Activated naive CD4-positive, alpha-beta T cell treated with Interleukin-2 at 50 U/mL for 16 hours (primary cell): ENCODE measurements at places on chromosomes 2 and 18.

GRCh38 chr2:30259827-30260679 lies 28.7 kb downstream of the LBH start:
- no peak for DNase-seq

DNA sequence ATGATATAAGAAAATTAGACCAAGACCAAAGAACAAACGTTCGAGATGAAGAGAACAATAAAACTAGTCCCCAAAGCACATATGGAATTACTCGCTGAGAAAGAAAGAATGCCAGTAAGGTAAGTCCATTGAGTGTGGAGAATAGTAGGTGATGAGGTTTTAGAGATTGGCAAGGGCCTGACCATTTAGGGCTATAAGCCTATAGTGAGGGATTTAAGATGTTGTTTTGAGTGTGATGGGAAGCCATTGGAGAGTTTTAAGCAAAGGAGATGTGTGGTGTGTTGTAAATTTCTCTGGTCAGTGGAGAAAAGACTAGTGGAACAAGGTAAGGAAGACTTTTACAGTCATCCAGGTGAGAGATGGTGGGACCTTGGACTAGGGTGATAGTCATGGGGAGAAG lies 151.1 kb downstream of the MCFD2 start:
- DNase-seq = no peak

- no peak for DNase-seq
These were observed 6.1 kb upstream of the PAX3 start for GRCh38 chr2:222304737-222305515.

DNA sequence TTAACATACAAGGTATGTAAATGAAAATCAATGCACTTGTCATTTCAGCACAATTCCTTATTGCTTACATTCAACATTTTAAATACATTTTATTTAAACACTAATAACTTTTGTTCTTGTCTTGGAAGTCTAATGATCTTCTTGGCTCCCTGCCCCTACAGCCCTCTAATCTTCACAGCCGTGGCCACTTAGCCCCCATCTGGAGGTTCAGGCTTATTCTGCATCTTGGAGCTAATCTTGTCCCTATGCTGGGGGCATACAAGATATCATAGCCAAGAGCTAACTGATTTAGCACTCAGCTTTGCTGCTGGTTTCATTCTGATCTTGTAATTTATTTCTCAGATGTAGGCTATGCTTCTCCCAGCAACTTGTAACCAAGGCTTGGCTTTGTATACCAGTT lies 140.8 kb downstream of the TMEFF2 start:
- DNase-seq = no peak

DNA sequence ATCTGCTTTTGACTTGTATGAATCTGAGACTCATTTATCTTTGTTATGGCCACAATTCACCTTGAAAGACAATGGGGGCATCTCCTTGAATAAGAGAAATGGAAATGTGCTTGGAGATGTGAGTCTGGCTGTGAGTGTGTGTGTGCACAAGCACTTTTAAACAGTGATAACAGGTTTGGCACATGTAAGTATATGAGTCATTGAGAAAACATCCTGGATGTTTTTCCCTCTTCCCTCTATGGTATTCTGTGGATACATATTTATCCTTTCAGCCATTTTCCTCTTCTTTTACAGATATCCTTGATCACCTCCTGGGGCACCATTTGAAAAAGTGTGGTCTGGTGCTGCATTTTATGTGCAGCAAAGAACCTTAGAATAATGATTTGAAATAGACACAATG lies 317.3 kb upstream of the THUMPD2 start:
- no peak for DNase-seq

- DNase-seq = no peak
These were observed 166.1 kb downstream of the MTCL1 start for GRCh38 chr18:8871489-8871888.

DNA sequence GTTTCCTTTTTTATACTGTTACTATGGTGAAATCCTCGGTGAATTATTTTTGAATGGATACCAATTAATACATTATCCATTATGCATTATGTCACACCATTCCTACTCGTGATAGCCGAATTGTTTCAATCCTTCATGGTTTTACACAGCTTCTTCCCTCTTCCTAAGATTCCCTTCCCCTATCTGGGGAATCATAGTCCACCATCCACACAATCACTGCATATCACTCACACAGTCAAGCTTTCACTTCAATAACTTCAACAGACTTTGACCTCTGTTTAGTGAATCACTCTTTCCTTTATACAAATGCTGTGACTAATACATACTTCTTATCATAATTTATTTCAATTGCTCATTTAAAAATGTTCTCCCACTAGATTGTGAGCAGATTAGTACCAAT lies 1108.1 kb upstream of the LRRTM1 start:
- no peak for DNase-seq

GRCh38 chr2:157322432-157322831 lies 3.2 kb downstream of the ERMN start:
- DNase-seq = no peak

DNA sequence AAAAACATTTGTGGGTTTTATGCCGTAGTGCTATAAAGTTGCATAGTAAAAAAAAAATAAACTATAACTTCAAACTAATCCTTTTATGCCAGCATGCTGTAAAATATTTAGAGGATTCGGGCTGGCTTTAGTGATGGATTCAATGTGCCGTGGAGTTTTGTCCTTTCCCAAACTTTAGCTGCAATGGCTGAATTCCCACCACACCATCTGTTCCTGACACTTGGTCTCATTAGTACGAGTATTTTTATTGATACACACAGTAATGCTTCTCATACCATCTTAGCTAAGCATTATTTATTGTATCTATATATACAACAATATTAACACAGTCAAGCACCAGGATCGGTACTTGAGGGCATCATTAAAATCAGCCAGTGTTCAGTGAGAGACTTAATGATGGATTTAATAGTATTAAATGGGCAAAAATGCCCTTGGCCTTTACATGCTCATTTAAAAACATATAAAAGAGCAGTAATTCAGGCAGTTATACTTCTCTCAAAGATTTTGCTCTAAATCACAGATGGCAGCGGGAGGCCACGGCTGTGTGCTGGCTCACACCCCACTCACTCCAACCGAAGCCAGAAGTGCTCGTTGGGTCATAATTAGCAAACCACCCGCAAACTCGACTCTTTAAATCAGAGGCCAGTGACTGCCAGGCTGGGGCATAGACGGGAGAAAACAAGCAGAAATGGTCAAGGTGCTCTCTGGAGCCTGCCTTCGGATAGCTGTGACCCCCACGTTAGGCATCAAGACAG lies 297.0 kb upstream of the REV1 start:
- no peak for DNase-seq

- DNase-seq = no peak
These were observed 67.4 kb downstream of the SH3YL1 start for GRCh38 chr2:196406-196805.

- peak; percentile 35 for DNase-seq
These were observed 46.0 kb upstream of the PAX8 start for GRCh38 chr2:113324684-113325160.

GRCh38 chr2:48515513-48515985 lies 14.4 kb upstream of the STON1 start:
- DNase-seq = no peak

DNA sequence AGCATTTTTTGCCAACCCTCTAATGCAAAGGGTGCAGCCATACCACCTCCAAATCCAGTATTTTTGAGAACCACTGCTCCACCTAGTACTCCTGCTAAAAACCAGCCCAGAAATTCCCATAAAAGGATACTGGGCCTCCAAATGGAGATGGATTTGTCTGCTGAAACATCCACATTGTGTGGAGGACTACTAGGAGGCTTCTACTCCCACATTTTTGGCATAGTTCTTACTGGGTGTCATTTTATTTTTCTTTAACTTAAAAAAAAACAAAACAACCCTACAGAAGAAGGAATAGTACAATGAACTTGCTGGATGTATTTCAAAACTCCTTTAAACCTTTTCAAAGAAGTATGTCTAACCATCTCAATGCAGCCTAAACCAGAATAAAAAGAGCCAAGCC lies 219.2 kb downstream of the SRBD1 start:
- DNase-seq = no peak
